ENCODE measurements at places on chromosomes 3 and 15.

GRCh38 chr3:167913219-167913835 is 177.8 kb downstream of the SERPINI1 start:
- peak; percentile 30 for DNase-seq

DNA sequence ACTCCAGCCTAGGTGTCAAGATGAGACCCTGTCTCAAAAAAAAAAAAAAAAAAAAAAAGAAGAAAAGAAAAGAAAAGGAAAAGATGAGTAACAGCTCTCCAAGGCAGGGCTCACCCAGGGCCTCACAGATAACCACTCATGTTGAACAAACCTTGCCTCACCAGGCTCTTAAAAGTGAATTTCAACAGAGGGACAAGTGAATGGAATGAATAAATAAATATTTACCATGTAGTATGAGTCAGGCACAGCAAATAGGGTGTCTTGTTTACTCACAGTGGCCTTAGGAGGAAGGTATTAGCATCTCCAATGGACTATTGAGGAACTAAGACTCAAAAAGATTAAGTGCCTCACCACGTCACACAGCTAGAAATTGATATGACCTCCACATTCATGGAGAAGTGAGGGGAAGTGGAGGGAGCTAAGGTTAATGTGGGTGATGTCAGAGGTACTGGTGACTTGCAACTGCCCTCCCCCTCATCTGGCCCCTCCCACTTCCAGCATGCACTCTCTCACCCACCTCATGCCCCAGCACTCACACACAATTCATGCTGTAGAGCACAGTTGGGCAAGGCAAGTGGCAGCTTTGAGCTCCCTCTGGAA is 255.5 kb downstream of the UACA start:
- DNase-seq = no peak

DNA sequence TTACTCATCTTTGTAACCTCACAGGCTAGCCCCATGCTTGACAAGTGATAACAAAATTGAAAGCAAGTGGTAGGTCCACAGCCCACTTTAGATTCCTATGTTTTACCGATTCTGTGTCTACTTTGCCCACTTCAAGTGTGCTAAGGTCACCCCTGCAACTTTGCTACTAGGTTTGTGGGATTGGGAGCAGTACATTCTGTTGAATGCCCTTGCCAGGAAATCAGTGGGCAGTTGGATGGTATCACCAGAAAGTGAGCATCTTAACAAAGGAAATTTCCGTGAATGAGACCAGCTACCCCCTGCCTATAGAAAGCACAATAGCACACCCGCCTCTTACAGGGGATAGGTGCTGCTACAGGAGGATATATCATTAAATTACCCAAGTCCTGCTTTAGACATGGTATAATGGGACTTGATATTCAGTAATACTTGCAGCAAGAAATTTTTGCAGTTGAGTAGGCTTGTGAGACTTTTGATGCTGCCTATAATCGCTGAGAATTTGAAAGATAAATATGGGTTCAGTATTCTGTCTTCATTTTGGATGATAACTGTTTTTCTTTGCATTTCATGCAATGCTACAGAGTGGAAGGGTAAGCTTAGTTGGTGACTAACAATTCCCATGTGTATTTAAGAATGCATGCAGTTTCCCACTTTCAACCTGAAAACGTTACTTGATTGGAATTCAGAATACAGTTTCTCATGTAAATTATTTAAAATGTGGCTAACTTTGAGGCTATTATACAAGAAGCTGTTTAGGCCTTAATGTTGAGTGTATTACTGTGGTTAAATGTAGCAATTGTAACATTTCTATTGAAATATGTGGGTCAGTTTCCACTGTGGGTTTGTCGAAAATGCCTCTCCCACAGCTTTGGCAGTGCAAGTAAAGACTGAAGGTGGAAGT is 9.5 kb downstream of the EBLN2 start:
- DNase-seq = no peak

DNA sequence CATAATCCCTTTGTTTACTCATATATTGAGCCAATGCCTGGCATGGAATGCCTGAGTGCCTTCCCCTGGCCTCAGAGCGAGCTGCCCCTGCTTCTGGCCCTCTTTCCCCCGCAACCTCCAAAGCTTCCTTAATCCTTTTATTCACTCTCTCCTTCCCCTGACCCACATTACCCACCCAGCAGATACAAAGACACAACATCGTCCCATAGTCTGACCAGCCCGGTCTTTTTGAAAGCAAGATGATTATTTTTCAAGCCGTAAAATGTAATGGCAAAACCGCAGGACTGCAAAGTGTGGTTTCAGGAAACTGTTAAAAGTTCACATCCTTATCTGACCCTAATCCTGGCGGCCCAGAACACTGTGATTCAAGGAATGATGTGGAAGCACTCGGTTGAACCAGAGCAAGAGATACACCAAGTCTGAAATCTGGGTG is 78.4 kb upstream of the LRTM1 start:
- peak; percentile 51 for DNase-seq

- no peak for DNase-seq
These were observed 5.3 kb upstream of the BCL6 start for GRCh38 chr3:187750513-187751123.

DNA sequence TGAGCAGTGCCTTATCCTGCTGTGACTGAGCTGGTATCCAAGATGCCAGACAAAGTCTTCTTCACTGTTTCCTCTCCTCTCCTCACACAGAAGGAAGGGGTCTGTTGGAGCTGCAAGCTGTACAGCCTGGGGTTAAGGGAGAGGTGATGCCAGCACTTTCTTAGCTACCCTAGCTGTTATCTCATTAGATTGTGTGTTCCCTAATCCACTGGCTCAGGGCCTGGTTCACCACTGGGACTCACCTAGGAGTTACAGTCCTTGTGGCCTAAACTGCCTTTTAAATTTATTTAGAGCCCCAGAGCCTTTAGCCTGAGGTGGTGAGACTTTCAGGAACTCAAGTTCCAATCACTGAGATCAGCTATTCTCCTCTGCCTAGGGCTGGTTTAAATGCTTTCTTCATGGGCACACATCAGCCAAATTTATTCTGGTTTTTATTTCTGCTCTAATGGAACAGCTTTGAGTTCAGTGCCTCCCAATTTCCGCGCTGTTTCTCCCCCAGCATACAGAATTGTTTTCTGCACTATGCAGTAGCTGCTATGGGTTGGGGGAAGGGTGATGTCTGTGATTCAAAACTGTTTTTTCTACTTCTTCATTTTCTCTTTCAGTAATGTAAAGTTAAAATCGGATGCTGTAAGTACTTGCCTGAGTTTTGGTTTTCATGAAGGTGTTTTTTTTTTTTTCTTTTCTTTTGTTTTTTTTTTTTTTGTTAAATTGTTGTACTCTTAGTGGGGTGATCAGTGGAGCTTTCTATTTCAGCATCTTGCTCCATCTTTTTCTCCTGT is 198.8 kb downstream of the DOCK3 start:
- no peak for DNase-seq

- DNase-seq = no peak
These were observed 82.2 kb downstream of the KLF15 start for GRCh38 chr3:126274735-126275619.

DNA sequence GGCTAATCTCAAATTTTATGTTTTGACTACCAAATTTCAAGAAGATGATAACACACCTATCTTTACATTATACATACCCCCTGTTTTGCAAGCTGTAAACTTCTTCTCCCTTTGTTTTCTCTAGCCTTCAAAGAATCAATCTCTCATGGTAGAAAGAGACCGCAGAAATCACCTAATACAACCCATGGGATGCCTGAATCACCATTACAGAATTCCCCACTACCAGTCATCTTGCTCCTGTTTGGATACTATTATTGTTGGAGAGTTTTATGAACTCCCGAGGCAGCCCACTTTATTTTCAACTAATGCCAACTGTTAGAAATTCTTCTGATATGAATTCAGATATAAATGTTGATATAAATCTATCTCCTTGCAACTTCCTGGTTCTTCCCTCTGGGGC is 110.9 kb downstream of the FRMD5 start:
- no peak for DNase-seq

- DNase-seq = no peak
These were observed 1.7 kb downstream of the CLDN11 start for GRCh38 chr3:170420307-170420821.

DNA sequence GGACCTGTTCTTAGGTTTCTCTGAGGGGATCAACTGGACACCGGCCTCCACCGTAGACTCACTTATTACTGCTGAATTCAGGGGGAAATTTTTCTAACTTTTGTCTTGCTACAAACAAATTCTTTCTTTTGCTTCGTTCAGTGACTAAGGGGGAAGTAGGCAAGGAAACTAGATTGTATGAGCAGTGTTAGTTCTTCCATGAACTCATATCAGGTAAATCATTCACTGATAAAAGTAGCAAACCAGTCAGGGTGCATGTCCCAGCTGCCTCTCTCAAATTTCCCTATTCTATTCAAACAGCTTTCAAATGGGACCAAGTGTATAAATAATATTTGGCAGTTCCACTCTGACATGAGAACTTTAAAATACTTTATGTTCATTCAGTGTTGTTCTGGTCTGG is 7.3 kb upstream of the CCDC13 start:
- DNase-seq = no peak

DNA sequence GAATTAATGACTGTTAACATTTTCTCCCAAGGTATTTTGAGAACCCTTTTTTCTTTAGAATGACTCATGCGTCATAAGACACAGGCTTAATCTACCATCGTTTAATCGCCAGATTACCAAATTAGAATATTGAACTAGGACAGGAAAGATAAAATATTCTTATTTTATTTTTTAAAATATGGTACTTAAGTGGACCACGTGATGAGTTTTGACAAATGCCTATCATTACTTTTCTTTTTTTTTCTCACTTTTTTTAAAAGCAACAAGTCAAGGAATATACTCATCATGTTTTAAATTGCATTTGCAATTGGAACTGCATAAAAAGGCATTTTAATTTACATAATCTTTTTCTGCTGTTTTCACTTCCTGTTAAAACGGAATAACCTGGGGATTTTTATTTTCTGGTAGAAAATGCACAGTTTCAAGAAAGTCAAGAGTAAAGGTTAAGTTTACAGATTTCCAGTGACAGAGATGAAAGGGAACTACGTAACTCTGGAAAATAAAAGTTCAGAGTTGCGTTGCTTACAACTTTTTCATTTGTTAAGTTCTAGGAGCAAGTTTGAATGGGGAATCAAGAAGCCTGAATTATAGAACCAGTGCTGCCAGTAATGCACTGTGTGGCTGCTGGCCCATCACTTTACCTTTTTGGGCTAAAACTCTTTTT is 23.6 kb downstream of the SIAH2 start:
- DNase-seq = no peak

- DNase-seq = no peak
These were observed 8.9 kb upstream of the AADACL2 start for GRCh38 chr3:151724576-151725562.

- DNase-seq = no peak
These were observed 464.7 kb downstream of the PDCD6IP start for GRCh38 chr3:34263101-34263621.

- no peak for DNase-seq
These were observed 113.0 kb downstream of the NLGN1 start for GRCh38 chr3:173510565-173510964.

GRCh38 chr3:195110647-195111318 is 160.2 kb downstream of the XXYLT1 start:
- DNase-seq = no peak

- no peak for DNase-seq
These were observed 297.3 kb upstream of the PROK2 start for GRCh38 chr3:72082186-72082715.

GRCh38 chr3:8739757-8740504 is 6.3 kb downstream of the CAV3 start:
- DNase-seq = no peak

DNA sequence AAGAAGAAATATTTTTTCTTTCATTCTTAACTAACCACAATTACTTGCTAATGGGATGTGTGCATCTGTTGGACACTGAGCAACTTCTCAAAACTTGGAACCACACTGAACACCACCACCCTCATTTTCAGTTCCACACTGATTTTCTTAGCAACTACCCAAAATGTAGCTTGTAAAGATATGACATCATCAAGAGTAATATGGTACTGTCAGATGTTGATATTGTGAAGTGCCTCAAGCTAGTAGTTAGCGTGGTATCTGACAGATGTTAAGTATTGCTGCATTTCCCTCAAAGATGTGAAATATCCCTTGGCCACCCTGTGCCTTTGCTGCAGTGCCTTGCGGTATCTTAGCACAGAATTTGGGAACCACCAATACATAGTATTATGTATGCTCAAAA is 9.3 kb downstream of the RFTN1 start:
- no peak for DNase-seq

- DNase-seq = no peak
These were observed 62.7 kb downstream of the PXYLP1 start for GRCh38 chr3:141294301-141294700.

- DNase-seq = no peak
These were observed 326.1 kb upstream of the LRRFIP2 start for GRCh38 chr3:37500518-37500917.

DNA sequence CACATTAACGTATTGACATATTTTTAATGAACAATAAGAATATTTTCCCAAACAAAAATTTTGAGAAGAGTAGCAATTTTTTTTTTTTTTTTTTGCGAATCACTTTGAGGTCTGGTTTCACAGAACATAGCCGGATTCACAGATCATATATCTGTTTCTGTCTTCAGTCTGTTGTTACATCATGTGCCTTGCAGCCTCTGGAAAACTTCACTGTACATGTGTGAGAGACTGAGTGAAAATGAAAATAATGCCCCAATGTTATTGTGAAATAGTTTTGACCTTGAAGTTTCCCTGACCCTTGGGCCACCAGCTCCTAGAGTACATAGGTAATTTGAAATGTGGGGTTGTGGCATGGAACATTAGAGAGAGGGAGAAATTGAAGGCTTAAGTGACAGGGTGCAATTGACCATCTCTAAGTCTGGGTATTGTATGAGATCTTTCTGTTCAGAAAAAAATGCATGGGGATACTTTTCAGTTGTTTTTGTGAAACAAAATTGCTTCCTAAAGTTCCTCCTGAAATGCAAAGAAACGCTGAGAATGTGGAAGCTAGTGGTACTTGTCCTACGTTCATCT is 14.0 kb downstream of the ITPR1 start:
- no peak for DNase-seq

DNA sequence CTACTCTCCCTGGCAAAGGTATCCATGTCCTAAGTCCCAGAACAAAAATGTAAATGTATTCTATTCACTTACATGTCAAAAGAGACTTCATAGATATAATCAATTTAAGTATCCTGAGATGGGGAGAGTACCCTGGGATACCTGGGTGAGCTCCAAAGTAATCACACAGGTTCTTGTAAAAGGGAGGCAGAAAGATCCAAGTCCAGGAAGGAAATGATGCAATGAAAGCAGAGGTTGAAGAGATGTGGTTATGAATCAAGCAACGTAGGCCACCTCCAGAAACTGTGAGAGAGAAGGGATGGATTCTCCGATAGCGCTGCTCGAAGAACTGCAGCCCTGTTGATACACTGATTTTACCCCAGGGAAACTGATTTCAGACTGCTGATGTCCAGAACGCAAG is 93.9 kb upstream of the VGLL3 start:
- DNase-seq = no peak

GRCh38 chr3:133821767-133822638 is 16.4 kb downstream of the SRPRB start:
- DNase-seq = peak; percentile 29
